ENCODE measurements at places on chromosomes 16 and 17.

DNA sequence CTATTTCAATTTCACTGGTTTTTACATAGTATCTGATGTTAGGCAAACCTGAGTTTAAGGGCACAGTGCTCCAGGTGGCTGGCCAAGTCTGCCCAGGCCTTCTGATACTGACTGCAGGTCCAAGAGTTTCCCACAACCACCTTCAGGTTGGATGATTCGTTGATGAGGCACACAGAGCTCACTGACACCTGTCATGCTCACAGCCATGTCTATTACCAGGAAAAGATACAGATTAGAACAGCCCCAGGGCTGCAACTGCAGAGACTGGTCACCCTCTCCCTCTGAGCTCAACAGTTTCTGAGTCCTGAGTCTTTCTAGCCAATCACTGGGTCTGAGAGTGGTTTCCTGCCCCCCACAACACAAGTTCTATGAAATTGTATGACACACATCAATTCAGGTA, 37.2 kb downstream of the MEAK7 start:
- no peak for DNase-seq

GRCh38 chr17:68035131-68035522, 408 bp upstream of the KPNA2 start:
- DNase-seq, result peak; percentile 93

DNA sequence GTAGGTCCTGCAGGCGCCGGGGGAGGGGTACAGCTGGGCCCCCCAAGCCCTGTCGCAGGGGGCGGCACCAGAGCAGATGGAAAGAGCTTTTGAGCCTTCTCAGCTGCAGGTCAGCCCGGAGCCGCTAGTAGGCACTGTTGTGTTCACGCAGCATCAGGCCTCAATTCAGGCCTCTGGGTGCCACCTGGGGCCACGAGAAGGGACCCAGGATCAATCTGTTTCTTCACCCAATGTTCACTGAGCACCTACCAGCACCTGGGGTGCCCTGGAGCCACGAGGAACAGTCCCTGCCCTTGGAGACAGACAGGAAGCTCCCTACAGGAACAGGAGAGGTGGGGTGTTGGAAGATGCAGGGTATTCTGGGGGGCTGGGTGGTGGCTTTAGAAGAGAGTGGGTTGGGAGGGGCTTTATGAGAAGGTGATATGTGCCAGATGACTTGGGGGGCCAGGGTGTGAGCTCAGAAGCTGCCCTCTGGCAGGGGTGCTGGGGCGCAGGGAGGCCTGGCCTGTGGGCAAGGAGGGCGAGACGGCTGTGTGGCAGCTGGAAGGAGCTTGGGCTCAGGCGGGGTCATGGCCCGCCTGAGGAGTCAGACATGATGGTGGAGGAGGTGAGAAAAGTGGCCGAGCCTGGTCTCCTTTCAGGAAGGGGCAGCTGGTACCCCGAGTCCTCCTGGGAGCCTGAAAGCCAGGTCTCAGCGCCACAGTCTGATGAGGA, 121.9 kb upstream of the GSE1 start:
- peak; percentile 70 for DNase-seq

- DNase-seq, result no peak
These were observed 33.4 kb downstream of the RPTOR start for GRCh38 chr17:80577876-80578570.

- no peak for DNase-seq
These were observed 292.5 kb downstream of the XYLT1 start for GRCh38 chr16:17177959-17178905.

DNA sequence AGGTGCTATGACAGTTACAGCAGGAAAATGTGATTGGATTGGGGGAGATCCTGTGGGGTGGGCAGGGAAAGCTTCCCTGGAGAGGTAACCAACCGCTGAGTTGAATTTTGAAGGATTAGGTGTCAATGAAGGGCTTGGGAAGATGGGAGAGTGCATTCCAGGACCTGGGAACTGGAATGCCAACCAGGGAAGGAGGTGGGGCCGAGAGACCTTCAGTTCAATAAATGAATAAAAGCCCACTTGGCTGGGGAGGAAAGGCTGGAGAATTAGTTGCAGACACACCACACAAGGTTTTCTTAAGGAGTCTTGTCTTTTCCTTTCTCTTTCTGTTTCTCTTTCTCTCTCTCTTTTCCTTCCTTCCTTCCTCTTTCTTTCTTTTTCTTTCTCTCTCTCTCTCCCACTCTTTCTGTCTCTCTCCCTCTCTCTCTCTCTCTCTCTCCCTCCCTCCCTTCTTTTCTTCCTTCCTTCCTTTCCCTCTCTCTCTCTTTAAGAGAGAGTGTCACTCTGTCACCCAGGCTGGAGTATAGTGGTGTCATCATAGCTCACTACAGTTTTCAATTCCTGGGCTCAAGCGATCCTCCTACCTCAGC, 3.3 kb downstream of the USP43 start:
- DNase-seq, result no peak
